Hair follicle dermal papilla cell (primary cell): ENCODE measurements at places on chromosomes 7 and 10. TPM values are rescaled to one million over a fixed set of nuclear protein-coding genes. Genes with fewer than 3 reads are reported as not detected.

Gene CUZD1
- 0.32 TPM in 1 of 2 replicates, not detected in the other for total RNA-seq

Gene AKR1D1
- not detected in 2 replicates for total RNA-seq

Gene BRAF
- 28.1 and 33.4 TPM in 2 replicates for total RNA-seq

Gene GOLGA7B
- under 0.01 TPM in 2 replicates for total RNA-seq

Gene ZKSCAN5
- total RNA-seq, result 14.2 and 14.6 TPM in 2 replicates
